ENCODE measurements at places on chromosomes 7 and 10.

DNA sequence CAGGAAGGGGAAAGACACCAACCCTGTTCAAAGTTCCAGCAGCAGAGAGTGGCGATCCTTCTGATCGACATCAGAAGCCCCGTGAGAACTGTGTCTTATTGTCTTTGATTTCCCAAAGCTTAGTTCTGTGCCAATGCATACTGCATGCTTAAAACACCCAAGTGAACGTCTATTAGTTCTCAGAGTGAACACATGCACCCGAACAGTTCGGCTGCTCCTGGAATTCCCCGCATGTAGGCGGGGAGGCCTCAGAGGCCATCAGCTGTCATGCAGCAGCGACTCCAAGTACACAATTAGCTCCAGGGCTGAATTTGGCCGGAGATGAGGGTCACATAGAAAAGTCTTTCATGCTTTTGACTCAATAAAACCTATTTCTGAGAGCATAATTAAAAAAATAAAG lies 276.9 kb downstream of the ZMYND11 start:
- H3K27ac ChIP-seq: no peak overlapping the region
- H3K4me1 ChIP-seq: peaks cover 6% of the 10 kb centered on the region
- DNase-seq: no peak

- H3K4me1 ChIP-seq: peaks cover 13% of the 10 kb centered on the region
- peak overlapping the region; percentile 59 for H3K4me3 ChIP-seq
- H3K36me3 ChIP-seq: no peaks in the 10 kb centered on the region
- peaks cover 33% of the 10 kb centered on the region for H3K27me3 ChIP-seq
- peak; percentile 31 for DNase-seq
- H3K27ac ChIP-seq: peak overlapping the region; percentile 48
Measured at GRCh38 chr7:155815332-155816191, 3.3 kb upstream of the SHH start.

DNA sequence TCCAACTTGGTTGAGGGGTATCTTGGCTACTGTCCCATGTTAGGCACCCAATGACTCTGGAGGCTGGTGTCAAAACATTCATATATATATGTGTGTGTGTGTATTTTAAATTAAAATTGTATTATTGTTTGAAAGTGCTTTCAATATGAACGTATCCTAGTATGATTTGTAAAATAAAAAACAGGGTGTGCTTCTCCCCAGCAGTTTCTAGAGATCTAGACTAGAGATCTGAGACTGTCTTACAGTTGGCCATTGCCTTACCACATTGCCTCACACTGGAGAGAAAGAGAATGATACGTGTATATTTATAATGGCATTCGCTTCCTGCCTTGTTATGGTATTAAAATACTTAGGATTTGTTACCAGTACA lies 1.2 kb downstream of the BAG3 start:
- H3K27me3 ChIP-seq: no peaks in the 10 kb centered on the region
- H3K27ac ChIP-seq: no peak overlapping the region
- H3K4me3 ChIP-seq: peak overlapping the region; percentile 77
- H3K36me3 ChIP-seq: no peaks in the 10 kb centered on the region
- no peak for DNase-seq

DNA sequence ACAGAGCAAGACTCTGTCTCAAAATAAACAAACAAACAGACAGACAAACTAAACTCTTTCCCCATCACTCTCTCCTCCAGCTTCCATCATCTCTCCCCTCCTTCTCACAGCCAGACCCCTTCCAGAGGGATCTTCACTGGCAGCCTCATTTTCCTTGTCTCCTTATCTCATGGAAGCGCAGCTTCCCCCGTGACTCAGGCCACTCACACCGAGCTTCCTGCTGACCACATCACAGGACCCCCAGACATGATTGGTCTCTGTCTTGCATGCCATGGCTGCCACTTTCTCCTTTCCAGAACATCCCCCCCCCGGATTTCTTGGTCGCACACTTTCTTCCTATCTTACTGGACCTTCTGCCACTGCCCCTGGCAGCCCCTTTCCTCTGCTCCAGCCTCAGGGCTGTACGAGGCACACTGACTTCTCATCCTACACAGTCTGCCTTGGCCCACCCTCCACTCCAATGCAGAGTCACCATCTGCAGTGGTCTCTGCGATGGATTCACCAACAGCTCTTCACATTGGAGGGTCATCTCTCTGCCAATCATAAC lies 4.9 kb upstream of the INSIG1 start:
- no peak overlapping the region for H3K4me3 ChIP-seq
- H3K36me3 ChIP-seq: peaks cover 2% of the 10 kb centered on the region
- no peak overlapping the region for H3K27ac ChIP-seq
- no peak for DNase-seq
- H3K4me1 ChIP-seq: peaks cover 7% of the 10 kb centered on the region

- peaks cover 41% of the 10 kb centered on the region for H3K36me3 ChIP-seq
- no peak for DNase-seq
- H3K27ac ChIP-seq: no peak overlapping the region
- H3K27me3 ChIP-seq: no peaks in the 10 kb centered on the region
- no peak overlapping the region for H3K4me3 ChIP-seq
Measured at GRCh38 chr7:23619141-23619540, 22.0 kb downstream of the CCDC126 start.

GRCh38 chr7:99837649-99838361 lies 10.0 kb downstream of the CYP3A43 start:
- peaks cover 2% of the 10 kb centered on the region for H3K4me1 ChIP-seq
- H3K36me3 ChIP-seq: no peaks in the 10 kb centered on the region
- no peak for DNase-seq
- peak overlapping the region; percentile 49 for H3K27ac ChIP-seq

DNA sequence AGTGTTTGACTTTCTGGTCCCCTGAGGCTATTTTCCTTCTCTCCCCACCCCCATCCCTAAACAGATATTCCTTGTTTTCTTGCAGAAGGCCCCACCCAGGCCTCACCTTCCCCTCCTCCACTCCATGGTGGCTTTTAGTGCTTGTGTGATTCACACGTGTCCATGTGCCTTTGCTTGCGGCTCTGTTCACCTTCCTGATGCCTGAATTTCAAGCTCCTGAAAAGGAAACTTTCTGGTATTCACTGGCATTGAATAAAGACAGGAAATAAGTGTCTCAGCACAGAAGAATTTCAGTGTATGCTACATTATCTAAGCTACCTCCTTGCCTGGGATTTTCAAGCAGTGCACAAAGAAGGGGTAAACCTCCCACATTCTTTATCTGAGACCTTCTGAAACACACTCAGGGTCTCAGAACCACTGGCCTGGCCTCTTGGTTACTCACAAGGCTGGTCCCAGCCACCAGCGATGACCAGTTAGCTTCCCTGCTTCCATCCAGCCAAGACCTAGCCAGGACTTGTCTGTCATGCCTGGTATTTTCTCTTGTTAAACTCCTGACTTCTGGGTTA lies 17.2 kb upstream of the UBE2H start:
- H3K27ac ChIP-seq: no peak overlapping the region
- no peaks in the 10 kb centered on the region for H3K27me3 ChIP-seq
- H3K4me1 ChIP-seq: no peaks in the 10 kb centered on the region
- no peaks in the 10 kb centered on the region for H3K36me3 ChIP-seq

DNA sequence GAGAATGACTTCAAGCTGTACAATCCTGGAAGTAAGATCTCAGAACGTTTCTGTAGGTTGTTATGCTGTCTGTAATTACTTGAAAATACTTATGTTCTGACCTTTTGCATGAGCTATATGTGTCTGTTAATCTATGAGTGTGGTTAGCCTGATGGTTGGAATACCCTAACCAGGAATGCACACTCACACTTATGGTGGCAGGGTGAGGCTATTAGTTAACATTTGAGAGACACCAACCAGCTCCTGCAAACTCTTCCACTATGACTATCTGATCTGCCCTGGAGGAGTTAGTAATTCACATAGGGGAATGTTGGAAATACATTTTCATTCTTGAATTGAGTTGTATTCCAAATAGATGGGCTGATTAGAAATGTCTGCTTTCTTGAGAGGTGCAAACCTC lies 450.3 kb downstream of the INHBA start:
- H3K4me1 ChIP-seq: no peaks in the 10 kb centered on the region
- H3K27ac ChIP-seq: no peak overlapping the region
- DNase-seq: no peak
- no peaks in the 10 kb centered on the region for H3K36me3 ChIP-seq
- no peak overlapping the region for H3K4me3 ChIP-seq

GRCh38 chr10:63266391-63267316 lies 133.5 kb downstream of the NRBF2 start:
- no peaks in the 10 kb centered on the region for H3K36me3 ChIP-seq
- peak overlapping the region; percentile 98 for H3K4me3 ChIP-seq
- H3K27ac ChIP-seq: peak overlapping the region; percentile 99
- no peak for DNase-seq
- H3K27me3 ChIP-seq: no peaks in the 10 kb centered on the region

- no peaks in the 10 kb centered on the region for H3K4me1 ChIP-seq
- H3K36me3 ChIP-seq: no peaks in the 10 kb centered on the region
- H3K4me3 ChIP-seq: no peak overlapping the region
- H3K27ac ChIP-seq: no peak overlapping the region
Measured at GRCh38 chr10:52420656-52421055, 106.6 kb downstream of the DKK1 start.

- peaks cover 26% of the 10 kb centered on the region for H3K36me3 ChIP-seq
- no peaks in the 10 kb centered on the region for H3K27me3 ChIP-seq
- no peak for DNase-seq
- peak overlapping the region; percentile 64 for H3K27ac ChIP-seq
- H3K4me1 ChIP-seq: peaks cover 42% of the 10 kb centered on the region
Measured at GRCh38 chr10:63204667-63205391, 71.7 kb downstream of the NRBF2 start.

- H3K36me3 ChIP-seq: no peaks in the 10 kb centered on the region
- no peak for DNase-seq
- H3K27me3 ChIP-seq: no peaks in the 10 kb centered on the region
- no peaks in the 10 kb centered on the region for H3K4me1 ChIP-seq
- H3K27ac ChIP-seq: no peak overlapping the region
Measured at GRCh38 chr10:35911954-35912353, 269.9 kb upstream of the FZD8 start.

GRCh38 chr10:70404787-70405036 lies 767 bp downstream of the EIF4EBP2 start:
- H3K27ac ChIP-seq: peak overlapping the region; percentile 90
- no peaks in the 10 kb centered on the region for H3K27me3 ChIP-seq
- DNase-seq: no peak
- peak overlapping the region; percentile 96 for H3K4me3 ChIP-seq
- peaks cover 34% of the 10 kb centered on the region for H3K4me1 ChIP-seq
